ENCODE measurements at places on chromosomes 6 and 20. TPM values are rescaled to one million over a fixed set of nuclear protein-coding genes. Genes with fewer than 3 reads are reported as not detected.

- H3K27me3 ChIP-seq: no peaks in the 10 kb centered on the region
- no peak overlapping the region for H3K27ac ChIP-seq
- no peak overlapping the region for H3K4me3 ChIP-seq
- no peaks in the 10 kb centered on the region for H3K36me3 ChIP-seq
These were observed 12.9 kb downstream of the MDGA1 start for GRCh38 chr6:37684801-37685200.

SIRPD gene
- not detected for total RNA-seq

DNA sequence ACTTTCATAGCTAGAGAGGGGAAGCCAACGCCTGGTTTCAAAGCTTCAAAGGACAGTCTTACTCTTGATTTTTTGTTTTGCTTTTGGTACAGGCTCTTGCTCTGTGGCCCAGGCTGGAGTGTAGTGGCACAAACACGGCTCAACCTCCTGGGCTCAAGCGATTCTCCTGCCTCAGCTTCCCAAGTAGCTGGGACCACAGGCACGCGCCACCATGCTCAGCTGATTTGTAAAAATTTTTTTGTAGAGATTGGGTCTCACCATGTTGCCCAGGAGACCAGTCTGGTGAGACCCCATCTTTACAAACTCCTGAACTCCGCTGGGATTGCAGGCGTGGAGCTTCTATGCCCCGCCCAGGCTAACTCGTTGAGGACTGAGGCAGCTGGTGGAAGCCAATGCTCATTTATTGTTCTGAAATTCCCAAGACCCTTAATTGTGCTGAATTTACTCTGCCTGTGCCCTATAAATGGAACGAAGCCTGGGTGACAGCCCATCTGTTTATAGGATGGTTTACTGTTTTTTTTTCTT lies 18.0 kb downstream of the SRSF3 start:
- no peaks in the 10 kb centered on the region for H3K27me3 ChIP-seq
- peaks cover 48% of the 10 kb centered on the region for H3K36me3 ChIP-seq
- H3K27ac ChIP-seq: no peak overlapping the region
- H3K4me3 ChIP-seq: no peak overlapping the region

GRCh38 chr6:17064975-17065374 lies 36.9 kb upstream of the STMND1 start:
- no peaks in the 10 kb centered on the region for H3K27me3 ChIP-seq
- H3K4me3 ChIP-seq: no peak overlapping the region
- no peak overlapping the region for H3K27ac ChIP-seq
- no peak for DNase-seq
- no peaks in the 10 kb centered on the region for H3K4me1 ChIP-seq

DNA sequence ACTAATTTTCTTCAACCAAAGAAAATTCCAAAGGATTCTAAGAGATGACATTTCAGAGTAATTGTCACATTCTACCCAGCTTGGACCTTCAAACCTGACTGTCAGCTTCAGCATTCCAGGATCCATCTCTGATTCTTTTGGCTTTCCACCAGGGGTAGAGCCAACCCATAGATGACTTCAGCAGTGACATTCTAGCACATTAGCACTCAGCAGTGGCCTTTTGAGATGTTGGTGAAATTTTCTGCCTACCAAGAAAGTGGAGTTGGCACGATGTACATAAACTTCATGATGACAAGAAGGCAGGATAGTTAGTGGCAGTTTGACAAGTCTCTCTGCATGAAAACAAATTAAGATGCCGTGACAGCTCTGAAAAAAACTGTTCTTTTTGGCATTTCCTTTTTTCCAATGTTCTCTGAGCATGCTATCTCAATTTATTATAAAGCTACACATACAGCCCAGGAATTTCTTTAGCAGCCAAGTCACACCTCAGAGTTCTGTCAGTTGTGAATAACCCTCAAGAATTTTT lies 466.5 kb upstream of the RNF217 start:
- no peak overlapping the region for H3K4me3 ChIP-seq
- H3K4me1 ChIP-seq: no peaks in the 10 kb centered on the region
- DNase-seq: no peak
- H3K27me3 ChIP-seq: no peaks in the 10 kb centered on the region
- no peak overlapping the region for H3K27ac ChIP-seq

DNA sequence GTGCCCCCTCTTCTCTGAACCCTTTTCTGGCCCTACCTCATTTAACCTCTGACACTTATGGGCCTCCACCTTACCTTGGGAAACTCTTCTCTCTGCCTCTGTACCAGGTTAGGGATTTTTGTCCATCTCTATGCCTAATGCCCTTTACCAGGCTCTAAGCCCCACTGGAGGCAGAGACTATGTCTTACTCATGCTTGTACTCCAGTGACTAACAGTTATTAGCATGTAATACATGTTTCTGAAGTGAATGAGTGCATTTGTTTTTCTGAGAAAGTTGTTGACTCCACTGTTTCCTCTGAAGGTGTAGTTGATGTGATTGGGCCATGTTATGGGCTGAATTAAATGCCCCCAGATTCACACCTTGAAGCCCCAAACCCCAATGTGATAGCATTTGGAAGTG lies 234.3 kb downstream of the PACRG start:
- H3K36me3 ChIP-seq: no peaks in the 10 kb centered on the region
- H3K27ac ChIP-seq: no peak overlapping the region
- H3K4me1 ChIP-seq: no peaks in the 10 kb centered on the region

ZBTB46 gene
- 11.3 TPM for total RNA-seq

SDCBP2 gene
- 6.2 TPM for total RNA-seq

NOL4L gene
- 16.5 TPM for total RNA-seq

DNA sequence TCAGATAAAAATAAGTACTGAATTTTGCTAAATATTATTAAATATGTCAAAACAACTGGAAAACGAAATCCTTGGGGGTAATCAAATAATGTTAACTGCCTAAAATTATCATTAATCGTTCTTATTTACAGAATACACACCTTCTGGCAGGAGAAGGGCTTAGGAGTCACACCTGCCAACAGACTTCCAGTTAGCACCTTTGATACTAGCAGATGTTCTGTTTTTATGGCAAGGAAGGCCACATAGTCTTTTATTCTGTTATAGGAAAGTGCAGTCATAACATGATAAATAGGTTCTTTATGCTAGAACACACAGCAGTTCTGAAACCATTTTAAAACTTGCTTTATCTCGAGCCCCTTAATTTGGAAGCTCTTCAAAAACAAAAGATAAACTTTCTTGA lies 464.1 kb downstream of the UTRN start:
- H3K27ac ChIP-seq: no peak overlapping the region
- no peaks in the 10 kb centered on the region for H3K27me3 ChIP-seq
- no peak for DNase-seq
- H3K4me1 ChIP-seq: no peaks in the 10 kb centered on the region
- peaks cover 16% of the 10 kb centered on the region for H3K36me3 ChIP-seq
- H3K4me3 ChIP-seq: no peak overlapping the region

DNA sequence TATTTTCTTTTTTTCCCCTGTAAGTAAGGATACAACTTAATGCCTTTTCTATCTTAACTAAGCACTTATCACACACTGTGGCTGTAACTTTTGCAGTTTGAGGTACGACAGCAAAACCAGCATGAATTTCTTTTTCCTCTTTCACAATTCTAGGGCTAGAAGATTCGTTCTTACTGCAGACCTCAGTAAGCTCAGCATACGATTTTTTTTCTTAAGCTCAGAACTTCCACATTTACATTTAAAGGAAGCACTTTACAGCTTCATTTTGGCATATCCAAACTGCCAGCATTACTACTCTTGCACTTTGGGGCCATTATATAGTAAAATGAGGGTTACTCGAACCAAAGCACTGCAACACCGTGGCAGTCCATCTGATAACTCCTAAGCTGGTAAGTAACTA lies 889 bp upstream of the CHMP4B start:
- DNase-seq: no peak
- H3K27ac ChIP-seq: no peak overlapping the region
- H3K36me3 ChIP-seq: no peaks in the 10 kb centered on the region
- no peaks in the 10 kb centered on the region for H3K27me3 ChIP-seq

DNA sequence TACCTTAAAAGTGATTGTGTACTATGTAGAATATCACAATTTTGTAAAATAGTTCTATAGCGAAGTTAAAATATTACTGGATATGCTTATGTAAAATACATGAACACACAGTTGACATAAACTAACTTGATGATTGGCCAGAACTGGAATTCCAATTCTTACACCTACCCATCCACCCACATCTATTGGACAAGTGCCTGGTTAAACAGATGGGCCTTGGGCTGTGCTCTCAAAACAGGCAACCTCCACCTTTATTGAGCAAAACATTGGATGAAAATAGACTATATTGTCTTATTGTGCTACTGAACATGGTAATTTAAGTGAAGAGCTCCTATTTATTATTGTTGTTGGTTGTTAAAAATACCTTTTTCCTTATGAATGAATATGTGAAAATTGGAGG lies 154.0 kb upstream of the FLRT3 start:
- H3K27ac ChIP-seq: no peak overlapping the region
- H3K4me1 ChIP-seq: no peaks in the 10 kb centered on the region
- H3K36me3 ChIP-seq: no peaks in the 10 kb centered on the region

GRCh38 chr20:3189561-3190131 lies 14.8 kb downstream of the DDRGK1 start:
- no peak overlapping the region for H3K27ac ChIP-seq
- H3K36me3 ChIP-seq: peaks cover 57% of the 10 kb centered on the region
- no peaks in the 10 kb centered on the region for H3K4me1 ChIP-seq
- DNase-seq: no peak
- no peak overlapping the region for H3K4me3 ChIP-seq

GLP1R gene
- total RNA-seq: not detected

DNA sequence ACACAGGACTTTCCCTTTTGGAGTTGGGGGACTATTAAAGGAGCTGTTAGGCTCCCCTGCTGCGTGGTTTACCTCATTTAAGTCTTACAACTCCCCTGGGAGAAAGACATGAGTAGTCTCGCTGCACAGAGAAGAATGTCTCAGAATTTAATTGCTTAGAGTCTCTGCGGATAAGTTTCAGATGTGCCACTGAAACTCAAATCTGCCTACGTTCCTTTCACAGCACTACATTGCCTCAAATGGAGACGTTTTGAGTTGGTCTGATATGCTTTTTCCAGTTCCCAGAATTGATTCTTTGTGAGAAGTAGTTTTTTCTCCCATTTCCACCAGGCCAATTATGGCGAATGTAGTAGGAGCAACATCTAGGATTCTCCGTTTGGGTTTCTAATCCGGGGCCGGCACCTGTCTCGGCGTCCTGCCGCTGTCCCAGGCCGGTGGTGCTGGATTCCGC lies 532 bp upstream of the SLC35F1 start:
- H3K4me1 ChIP-seq: peaks cover 5% of the 10 kb centered on the region
- no peak overlapping the region for H3K27ac ChIP-seq
- DNase-seq: no peak
- no peaks in the 10 kb centered on the region for H3K36me3 ChIP-seq

FRK gene
- total RNA-seq: 0.17 TPM

GRCh38 chr20:29878777-29879442 lies 1378.6 kb upstream of the DEFB115 start:
- no peaks in the 10 kb centered on the region for H3K36me3 ChIP-seq
- no peaks in the 10 kb centered on the region for H3K4me1 ChIP-seq
- no peaks in the 10 kb centered on the region for H3K27me3 ChIP-seq
- DNase-seq: peak; percentile 94
- no peak overlapping the region for H3K27ac ChIP-seq

- no peak for DNase-seq
- no peaks in the 10 kb centered on the region for H3K36me3 ChIP-seq
- H3K27me3 ChIP-seq: no peaks in the 10 kb centered on the region
- no peak overlapping the region for H3K27ac ChIP-seq
- H3K4me1 ChIP-seq: no peaks in the 10 kb centered on the region
These were observed 66.4 kb downstream of the PKHD1 start for GRCh38 chr6:52020945-52021570.

DNA sequence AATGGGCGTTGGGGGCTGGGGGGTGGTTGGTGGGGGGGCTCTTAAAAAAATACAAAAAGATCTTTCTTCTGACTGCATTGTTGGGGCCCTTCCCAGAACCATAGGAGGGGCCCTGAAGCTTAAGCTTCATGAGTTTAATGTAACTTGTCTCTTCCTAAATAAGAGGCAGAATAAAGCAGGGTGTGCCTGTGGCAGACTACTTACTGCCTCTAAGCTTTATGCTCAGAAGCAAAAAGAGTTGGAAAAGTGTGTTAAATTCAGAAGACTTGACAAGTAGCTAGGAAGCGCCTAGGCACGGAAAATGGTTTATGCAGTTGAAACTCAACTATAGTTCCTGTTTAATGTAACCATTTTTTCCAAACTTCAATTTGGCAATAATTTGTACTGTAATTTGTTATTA lies 44.5 kb downstream of the TIAM2 start:
- H3K4me3 ChIP-seq: no peak overlapping the region
- no peaks in the 10 kb centered on the region for H3K27me3 ChIP-seq
- H3K4me1 ChIP-seq: peaks cover 16% of the 10 kb centered on the region
- H3K36me3 ChIP-seq: no peaks in the 10 kb centered on the region

DNA sequence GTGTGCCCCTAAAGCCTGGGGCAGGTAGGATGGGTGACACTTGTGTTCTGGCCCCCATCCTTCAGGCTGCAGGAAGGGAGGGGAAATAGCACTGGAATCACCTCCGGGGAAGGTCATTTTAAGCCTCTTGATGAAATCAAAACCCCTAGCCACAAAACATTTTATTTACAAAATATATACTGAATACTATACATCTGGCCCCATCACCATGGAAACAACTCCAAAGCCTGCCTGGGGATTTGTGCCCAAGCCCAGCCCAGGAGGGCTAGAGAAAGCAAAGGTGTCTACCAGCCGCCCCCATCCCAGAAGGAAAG lies 2.6 kb downstream of the SMIM29 start:
- H3K4me1 ChIP-seq: peaks cover 56% of the 10 kb centered on the region
- no peaks in the 10 kb centered on the region for H3K27me3 ChIP-seq
- H3K4me3 ChIP-seq: no peak overlapping the region
- no peak overlapping the region for H3K27ac ChIP-seq
- H3K36me3 ChIP-seq: peaks cover 13% of the 10 kb centered on the region
- no peak for DNase-seq

DNA sequence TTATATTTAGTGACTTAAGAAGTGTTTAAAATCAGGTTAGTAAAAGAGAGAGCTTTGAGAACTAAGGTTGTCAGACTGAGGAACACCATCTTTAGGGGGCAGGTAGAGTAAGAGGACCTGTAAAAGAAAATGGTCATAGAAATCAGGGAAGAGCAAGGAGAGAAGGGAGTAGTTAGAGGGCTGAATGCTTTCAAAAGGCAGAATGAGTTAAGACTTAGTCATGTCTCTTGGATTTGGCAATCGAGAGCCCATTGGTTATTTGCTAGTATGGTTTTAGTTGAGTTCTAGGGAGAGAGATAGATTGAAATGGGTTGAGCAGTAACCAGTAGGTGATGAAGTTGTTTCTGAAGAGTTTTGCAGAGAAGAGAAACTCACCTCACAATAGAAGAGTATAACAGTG lies 51.1 kb downstream of the RALGAPB start:
- peaks cover 73% of the 10 kb centered on the region for H3K36me3 ChIP-seq
- no peaks in the 10 kb centered on the region for H3K27me3 ChIP-seq
- H3K4me1 ChIP-seq: no peaks in the 10 kb centered on the region
- no peak overlapping the region for H3K4me3 ChIP-seq

RSPO3 gene
- 36.1 TPM for total RNA-seq

GRCh38 chr20:2320813-2321658 lies 25.2 kb downstream of the TGM3 start:
- no peaks in the 10 kb centered on the region for H3K4me1 ChIP-seq
- no peak for DNase-seq
- H3K36me3 ChIP-seq: no peaks in the 10 kb centered on the region
- no peak overlapping the region for H3K27ac ChIP-seq

GRCh38 chr6:167949121-167949684 lies 48.3 kb upstream of the KIF25 start:
- no peaks in the 10 kb centered on the region for H3K27me3 ChIP-seq
- H3K36me3 ChIP-seq: peaks cover 59% of the 10 kb centered on the region
- H3K4me1 ChIP-seq: no peaks in the 10 kb centered on the region
- H3K4me3 ChIP-seq: no peak overlapping the region
